ENCODE measurements at places on chromosomes 3 and 15.

DNA sequence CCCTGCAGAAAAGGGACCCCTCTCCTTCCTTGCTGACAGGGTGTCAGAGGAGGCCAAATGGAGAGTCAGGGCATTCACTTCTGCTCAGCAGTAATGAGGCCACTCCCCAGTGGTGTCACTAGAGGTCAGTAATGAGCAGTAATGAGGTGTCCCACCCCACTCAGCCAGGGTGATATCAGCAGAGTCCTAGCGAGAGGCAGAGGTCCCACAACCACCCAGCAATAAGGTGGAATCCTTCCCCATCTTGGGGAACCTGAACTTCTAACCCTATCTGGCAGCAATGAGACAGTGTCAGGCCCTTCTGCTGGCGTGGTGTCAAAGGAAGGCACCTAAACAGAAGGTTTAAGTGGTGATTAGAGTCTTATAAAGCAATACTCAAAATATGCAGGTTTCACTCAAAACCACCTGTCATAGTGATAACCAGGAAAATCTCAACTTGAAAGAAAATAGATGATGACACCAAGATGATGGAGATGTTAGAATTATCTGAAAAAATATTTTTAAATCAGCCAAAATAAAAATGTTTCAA lies 12.9 kb downstream of the OCA2 start:
- DNase-seq, result no peak

- no peak for DNase-seq
These were observed 37.6 kb upstream of the DUSP7 start for GRCh38 chr3:52093756-52094545.

DNA sequence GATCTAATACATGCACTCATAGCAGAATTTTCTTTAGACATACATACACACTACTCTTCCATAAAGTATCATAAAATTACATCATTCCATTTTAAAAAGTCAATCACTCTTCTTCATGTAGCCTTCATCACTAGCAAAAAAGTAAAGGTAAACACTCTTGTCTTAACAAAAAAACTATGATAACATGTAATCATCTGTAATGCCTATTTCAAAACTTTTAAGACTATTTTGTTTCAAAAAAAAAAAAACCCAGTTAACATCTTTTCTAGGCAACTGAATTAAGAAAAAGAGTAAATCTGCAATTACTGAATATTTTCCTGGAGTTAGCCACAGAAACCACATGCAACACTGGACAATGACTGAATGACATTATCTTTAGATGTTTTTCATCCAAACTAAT lies 4.8 kb downstream of the TBC1D5 start:
- no peak for DNase-seq

- DNase-seq, result no peak
These were observed 142.0 kb upstream of the UBE2E1 start for GRCh38 chr3:23663661-23664186.

- no peak for DNase-seq
These were observed 180.5 kb downstream of the FOXB1 start for GRCh38 chr15:60184579-60184978.

GRCh38 chr3:111735912-111736311 lies 123.2 kb upstream of the PHLDB2 start:
- no peak for DNase-seq

DNA sequence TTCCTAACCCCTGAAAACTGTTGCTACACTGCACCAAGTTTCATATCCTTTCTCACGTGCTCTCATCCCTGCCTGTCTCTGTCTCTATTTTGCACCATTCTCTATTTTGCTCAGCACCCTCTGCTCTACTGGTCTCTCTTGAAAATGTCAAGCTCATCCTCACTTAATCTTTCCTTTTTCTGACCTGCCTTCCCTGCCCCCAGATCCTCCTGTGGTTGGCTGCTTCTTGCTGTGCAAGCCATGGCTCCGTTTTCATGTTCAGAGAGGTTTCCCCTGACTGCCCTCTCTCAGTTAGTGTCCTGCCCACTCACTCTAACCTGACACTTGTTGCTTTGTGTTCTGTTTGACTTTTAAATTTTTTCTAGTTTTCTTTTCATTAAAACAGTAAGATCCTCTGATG lies 6.0 kb downstream of the CCDC174 start:
- DNase-seq, result no peak

DNA sequence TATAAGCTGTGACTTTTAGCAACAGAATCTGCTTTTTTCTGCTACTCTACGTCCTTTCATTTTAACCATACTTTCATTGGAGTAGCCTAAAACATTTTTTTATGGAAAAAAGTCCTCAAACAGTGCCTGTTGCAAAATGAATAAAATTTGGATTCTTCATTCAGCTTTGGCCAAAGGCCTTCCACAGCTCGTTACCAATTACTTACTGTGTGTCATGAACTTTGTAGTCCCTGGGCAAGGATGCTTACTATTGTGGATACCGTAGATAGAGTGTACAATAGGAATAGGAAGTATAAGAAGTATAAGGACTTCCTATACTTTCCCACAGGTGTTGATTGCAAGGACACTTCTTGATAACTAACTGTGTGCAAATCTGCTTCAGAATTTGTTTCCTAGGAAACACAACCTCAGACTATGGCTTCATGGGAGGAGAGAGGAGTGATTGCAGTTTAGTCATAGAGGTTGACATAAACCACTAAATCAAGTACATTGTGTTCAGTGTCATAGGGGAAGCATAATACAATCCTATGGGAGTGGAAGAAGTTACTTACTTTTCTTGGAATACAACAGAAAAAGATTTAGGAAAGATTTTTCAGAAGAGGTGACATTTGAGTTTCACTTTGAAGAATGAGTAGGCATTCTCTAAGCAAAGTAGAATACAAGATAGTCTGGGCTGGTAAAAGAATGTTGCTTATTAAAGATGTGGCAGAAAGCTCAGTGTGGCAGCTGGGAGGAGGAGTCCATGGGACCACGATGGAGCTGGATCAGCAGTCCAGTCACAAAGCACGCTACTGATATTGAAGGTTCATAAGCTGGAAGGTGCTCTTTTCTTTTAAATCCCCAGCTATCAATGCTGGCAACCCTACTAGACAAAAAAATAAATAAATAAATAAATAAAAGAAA lies 309.7 kb upstream of the TPRG1 start:
- DNase-seq, result no peak

GRCh38 chr3:9351709-9352126 lies 11.1 kb upstream of the THUMPD3 start:
- no peak for DNase-seq

- DNase-seq, result peak; percentile 31
These were observed 195.2 kb upstream of the DPPA4 start for GRCh38 chr3:109532257-109533216.

GRCh38 chr3:105430455-105430854 lies 63.7 kb downstream of the ALCAM start:
- no peak for DNase-seq

GRCh38 chr3:173913974-173914421 lies 516.5 kb downstream of the NLGN1 start:
- DNase-seq, result no peak

DNA sequence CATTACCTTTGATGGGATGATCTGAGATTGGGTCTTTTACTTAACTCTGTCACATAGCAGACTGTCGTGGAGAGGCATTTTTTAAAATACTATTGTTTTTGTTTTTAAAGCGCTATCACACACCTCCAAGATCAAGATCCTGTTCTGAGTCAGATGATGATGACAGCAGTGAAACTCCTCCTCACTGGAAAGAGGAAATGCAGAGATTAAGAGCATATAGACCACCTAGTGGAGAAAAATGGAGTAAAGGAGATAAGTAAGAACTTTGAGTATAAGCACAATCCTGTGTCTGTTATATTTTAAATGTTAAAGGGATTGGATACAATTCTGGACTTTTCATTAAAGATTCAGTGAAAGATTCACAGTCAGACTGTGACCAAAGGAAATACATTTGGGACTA lies 18.4 kb upstream of the ZBTB47 start:
- DNase-seq, result no peak

DNA sequence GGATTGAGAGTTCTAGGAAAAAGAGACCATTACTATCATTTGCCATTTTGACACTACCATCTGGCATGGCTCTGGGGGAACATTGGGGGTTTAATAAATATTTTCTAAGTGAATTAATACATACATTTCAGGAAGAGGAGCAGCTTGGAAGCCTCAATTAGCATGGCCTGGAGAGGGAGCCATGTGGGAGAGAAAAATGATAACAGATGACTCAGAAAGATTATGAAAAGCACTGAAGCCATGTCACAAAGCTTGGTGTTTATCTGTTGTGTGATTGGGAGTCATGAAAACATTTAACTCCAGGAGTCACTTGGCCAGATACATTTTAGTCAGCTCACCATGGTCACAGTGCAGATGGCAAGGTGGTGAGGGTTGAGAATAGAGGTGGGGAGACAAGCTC lies 121.0 kb downstream of the SSR3 start:
- DNase-seq, result peak; percentile 47

- no peak for DNase-seq
These were observed 43.7 kb upstream of the ADPGK start for GRCh38 chr15:72827226-72827625.

DNA sequence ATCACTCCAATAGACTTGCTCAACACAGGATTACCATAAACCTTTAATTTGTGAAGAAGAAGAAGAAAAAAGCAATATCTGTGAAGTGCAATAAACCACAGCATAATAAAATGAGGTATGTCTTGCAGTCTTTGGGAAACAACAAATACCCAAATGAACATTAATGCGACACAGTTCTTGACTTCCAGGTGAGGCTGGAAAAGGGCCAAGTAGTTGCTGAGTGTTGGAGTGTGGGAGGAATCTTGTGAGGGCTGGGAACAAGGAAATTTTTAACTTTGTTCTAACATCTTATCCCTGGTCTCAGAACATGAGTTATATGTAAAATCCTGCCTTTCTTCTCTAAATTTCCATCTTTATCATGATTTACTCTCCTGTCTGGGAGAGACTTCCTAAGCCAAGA lies 206.5 kb downstream of the DTWD1 start:
- DNase-seq, result no peak

GRCh38 chr3:99868311-99868646 lies 50.6 kb downstream of the CMSS1 start:
- DNase-seq, result peak; percentile 4

GRCh38 chr15:77012868-77013267 lies 17.9 kb downstream of the PSTPIP1 start:
- no peak for DNase-seq

- no peak for DNase-seq
These were observed 33.1 kb downstream of the CP start for GRCh38 chr3:149188494-149188893.

GRCh38 chr15:25776071-25776746 lies 86.9 kb downstream of the ATP10A start:
- DNase-seq, result no peak

- no peak for DNase-seq
These were observed 24.5 kb downstream of the FOXP1 start for GRCh38 chr3:71559021-71559420.

DNA sequence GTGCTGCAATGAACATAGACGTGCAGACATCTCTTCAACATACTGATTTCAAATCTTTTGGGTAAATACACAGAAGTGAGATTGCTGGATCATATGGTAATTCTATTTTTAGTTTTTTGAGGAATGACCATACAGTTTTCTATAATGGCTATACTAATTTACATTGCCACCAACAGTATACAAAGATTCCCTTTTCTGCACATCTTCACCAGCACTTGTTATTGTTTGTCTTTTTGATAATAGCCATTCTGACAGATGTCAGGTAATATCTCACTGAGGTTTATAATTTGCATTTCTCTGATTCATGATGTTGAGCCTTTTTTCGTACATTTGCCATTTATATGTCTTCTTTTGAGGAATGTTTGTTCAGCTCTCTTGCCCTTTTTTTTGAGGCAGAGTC lies 30.5 kb downstream of the TOPAZ1 start:
- no peak for DNase-seq

DNA sequence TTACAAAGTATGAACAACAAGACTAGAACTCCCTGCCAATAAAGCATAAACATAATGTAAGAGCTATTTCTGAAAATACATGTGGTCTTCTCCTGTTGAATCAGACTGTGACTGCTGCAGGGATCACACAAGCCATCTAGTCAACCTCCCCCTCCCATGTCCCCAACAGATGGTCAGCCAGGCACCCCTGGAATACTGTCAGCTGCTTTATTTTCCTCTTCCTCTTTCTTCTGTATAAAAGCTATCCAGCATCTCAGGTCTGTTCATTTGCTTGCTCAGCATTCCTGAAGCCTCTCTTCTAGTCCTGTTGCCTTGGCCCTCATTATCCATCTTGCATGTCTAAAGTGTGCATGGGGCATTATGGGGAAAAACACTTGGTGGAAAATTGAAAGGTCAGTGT lies 6.5 kb upstream of the MINDY4B start:
- DNase-seq, result no peak

GRCh38 chr3:66638717-66639116 lies 137.9 kb upstream of the LRIG1 start:
- DNase-seq, result no peak

DNA sequence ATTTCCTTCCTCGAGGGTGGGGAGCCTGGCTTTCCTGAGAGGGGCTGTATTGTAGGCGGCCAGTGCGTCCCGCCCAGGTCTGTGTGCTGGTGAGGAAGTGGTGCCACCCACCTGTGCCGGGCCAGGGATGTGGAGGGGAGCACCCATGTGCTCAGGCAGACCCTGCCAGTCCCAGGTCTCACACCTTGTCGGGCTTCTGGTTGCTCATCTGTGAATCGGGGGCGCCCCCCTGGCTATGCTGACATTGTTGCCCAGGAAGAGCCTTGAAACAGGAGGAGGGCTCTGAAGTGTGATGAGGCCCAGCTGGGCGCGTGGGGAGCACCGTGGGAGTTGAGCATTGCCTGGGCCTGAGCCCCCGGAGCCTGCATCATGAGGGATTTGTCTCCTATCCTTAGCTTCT lies 4.8 kb downstream of the FBLN2 start:
- no peak for DNase-seq

DNA sequence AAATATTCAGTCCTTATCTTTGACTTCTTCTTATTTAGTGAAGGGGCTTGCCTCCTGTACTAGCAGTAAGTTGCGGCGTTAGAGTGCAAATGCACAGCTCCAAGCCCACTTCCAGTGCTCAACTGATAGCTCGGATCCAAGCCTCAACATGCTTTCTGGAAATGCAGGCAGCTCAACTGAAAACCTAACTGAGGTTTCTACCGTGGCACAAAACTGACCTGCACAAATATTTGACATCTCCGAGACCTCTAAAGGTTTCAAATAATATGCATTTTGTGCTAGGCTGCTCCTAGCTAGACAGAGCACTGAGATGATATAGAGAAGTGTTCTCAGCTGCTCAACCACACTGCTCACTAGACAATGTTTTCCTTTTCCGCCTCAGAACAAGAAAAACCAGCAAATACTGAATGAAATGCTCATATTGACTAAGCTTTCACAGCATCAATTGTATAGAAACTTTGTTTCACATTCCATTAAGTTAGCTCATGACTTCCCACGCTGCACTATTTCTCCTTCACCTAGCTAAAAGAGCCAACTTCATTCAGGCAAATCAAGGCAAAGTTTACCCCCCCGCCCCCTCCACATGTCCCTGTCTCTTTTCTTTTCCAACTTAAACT lies 822 bp downstream of the ZNF385D start:
- DNase-seq, result no peak

GRCh38 chr3:65953881-65954733 lies 84.6 kb downstream of the MAGI1 start:
- no peak for DNase-seq

- DNase-seq, result no peak
These were observed 21.9 kb upstream of the TIMP4 start for GRCh38 chr3:12180631-12181030.

- no peak for DNase-seq
These were observed 194.9 kb upstream of the EPHA6 start for GRCh38 chr3:96619475-96619874.
